Hematopoietic multipotent progenitor cell treated with erythropoietin and hydrocortisone succinate and interleukin-3 and kit ligand, for 17 days (in vitro differentiated cells): ENCODE measurements at places on chromosomes 12 and 14.

GRCh38 chr12:2268471-2269286 lies 215.9 kb downstream of the CACNA1C start:
- no peak for DNase-seq

- no peak for DNase-seq
These were observed 5.3 kb downstream of the TMEM253 start for GRCh38 chr14:21106176-21106497.

DNA sequence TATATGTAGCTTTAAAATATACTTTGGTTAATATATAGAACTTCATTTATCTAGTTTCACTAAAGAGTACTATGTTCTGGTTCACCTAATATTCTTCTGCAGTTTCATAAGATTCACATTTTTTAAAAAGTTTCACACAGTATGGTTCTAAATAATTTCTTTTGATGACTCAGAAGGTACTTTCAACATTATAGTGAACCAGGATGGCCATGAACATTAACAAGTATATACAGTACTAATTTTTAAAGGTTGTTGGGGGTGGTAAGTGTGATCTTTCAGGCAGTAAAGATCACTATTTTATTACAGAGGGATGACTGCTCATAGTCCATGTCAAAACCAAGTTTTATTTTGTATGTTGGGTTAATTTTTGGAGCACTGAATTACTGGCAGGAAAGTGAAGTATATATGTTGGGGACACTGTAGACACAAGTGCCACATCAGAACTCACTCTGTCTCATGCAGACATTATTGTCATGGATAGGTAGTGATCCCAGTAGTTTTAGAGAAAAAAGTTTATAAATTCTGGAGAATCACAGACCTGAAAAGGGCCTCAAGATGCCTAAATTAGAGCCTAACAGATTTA lies 60.0 kb downstream of the DCAF5 start:
- no peak for DNase-seq

- no peak for DNase-seq
These were observed 11.4 kb downstream of the CAND1 start for GRCh38 chr12:67280572-67280971.

DNA sequence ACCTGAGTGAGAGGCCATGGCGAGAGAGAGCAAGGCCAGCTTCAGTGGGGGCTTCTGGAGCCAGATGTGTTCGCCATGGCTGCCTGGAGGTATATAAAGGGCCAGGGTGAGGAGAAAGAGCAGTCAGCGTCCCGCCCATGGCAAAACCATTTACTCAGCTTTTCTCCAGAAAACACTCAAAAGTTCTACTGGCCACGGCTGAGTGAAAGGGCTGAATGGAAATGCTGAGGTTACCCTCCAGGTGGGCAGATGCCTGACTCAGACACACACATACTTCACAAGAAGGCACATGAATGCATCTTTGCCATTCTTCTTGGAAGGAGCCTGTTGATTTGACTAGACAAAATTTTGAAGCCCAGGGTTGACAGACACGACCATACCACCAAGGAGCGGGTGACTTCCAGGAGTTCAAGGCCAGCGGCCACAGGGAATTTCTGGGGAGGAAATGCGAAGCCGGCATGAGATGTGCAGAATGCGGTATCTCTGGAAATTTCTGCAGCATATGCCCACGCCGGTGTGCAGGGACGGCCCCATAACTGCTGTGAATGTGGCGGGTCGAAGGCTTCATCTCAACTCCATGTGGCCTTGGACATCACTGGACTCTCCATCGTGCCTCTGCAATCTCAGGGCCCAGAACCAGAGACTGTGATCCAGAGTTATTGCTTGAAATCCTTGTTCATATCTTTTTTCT lies at the start of gene IL31:
Gene IL31 (minus strand): TSS at position 67 of the 691 bp plus-strand sequence. CDS start 49 bp downstream, at position 18.
- DNase-seq, result no peak

GRCh38 chr14:34029921-34030334 lies 79.1 kb upstream of the EGLN3 start:
- no peak for DNase-seq

- no peak for DNase-seq
These were observed 14.0 kb downstream of the CCER1 start for GRCh38 chr12:90940872-90941499.

DNA sequence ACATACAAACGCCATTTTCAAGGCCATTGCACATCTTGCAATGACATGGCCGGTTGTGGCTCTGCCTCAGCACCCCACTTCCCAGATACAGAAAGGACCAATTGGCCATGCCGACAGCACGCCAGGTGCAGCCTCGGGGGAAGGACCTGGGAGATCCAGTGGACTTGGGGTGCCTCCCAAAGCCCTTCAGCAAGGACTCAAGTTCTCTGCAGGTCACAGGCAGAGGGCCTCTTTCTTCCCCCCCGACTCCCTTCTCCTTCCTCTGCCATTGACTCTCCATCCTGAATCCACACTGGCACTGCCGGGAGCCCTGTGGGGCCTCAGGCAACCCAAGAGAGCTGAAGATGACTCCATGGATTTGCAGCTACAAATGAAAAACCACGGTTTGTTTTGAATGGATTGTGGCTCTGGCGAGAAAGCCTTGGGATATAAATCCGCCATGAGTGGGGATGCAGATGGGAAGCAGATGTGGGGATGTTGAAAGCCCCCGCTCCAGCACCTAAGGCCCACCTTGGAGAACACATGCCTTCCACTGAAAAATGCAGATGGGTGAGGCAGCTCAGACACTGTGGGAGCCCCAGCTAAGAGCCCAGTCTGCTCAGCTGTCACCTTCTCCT lies 35.1 kb upstream of the LTBP2 start:
- no peak for DNase-seq

DNA sequence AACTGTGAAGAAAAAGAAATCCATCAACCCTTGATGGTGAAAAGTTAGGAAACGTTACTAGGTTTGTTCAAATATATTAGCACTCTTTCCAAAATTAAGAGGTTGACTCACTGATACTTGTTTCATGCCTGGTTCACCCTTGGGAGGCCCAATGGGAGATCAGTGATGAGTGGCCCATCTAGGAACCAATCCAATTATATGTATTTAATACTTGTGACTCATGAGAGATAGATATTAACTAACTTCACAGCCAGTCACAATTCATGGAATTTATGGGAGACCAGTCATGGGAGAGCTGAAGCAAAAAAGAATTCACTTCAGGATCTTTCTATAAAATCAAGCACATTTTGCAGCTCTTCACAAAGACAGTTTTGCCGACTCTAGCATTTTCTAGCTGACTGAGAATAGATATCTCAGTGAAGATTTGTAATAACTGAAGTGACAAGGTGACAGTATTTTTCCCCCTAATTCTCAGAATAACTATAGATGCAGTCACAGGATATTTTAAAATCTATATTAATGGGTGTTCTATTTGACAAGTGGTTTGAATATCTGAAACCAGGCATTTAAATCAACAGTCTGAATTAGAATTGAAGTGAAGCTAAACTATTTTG lies 230.2 kb downstream of the EPS8 start:
- no peak for DNase-seq

DNA sequence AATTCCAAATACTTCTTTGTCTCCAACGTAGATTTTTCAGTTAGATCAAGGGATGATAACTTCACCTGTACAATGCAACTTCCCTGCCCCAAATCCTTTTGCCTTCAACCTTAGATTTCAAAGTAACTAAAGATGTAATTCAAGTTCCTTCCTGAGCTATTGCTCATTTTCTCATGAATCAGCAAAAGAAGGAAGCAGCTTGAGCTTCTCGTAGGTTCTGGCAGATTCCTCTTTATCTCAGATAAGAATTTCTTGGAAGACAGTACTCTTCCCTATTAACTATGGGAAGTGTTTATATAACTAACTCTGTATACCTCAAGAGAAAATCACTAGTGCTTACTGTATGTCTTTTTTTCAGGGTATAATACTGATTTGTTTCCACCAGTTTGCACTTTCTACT lies 203.8 kb downstream of the RASSF9 start:
- no peak for DNase-seq

GRCh38 chr12:74241341-74241740 lies 296.3 kb upstream of the ATXN7L3B start:
- DNase-seq, result no peak

DNA sequence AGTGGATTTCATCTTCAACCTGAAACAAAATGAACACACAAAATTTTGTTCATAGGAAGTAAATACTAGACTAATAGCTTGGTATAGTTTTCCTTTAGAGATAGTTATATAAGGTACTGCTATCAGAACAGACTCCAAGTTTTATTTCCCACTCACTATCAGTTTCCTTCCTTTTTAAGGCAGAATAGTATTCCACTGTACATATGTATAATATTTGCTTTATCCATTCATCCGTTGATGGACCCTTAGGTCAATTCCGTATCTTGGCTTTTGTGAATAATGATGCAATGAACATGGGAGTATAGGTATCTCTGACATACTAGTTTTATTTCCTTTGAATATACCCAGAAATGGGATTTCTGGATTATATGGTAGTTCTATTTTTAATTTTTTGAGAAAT lies 3.7 kb downstream of the CCNB1IP1 start:
- no peak for DNase-seq

DNA sequence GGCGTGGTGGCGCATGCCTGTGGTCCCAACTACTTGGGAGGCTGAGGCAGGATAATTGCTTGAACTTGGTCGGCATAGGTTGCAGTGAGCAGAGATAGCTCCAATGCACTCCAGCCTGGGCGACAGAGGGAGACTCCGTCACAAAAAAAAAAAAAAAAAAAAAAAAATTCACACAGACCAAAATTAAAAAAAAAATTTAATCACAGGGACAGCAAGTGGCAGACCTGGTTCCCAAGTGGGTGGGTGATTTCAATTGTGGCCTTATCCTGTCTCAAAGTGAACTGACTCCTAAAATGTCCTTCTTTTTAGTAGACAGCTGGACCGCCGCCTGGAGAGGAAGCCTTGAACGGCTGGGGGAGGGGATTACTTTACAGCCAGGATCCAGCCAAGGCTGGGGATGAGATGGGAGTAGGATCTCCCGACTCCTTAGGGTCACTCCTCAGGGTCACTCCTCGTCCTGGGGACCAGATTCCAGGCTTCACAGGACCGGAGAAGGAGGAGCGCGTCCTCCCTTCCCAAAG lies 1.5 kb upstream of the KCNH3 start:
- no peak for DNase-seq

DNA sequence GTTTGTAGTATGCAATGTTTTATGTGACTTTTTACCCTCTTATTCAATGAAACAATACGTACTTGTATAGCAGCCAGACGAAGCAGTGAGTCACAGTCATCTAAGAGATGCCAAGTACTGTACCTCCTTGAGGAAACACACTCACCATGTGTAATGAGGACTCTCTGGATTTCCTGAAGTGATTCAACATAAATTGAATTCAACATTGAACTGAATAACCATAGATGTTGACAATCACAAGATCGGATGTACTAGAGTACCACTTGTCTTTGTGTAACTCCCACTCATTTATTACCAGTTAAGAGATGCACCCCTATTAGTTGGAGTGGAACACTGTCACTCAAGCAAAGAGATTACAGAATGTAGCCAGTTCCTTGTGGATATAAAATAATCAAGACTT lies 175.2 kb upstream of the HMGA2 start:
- no peak for DNase-seq

GRCh38 chr14:97603201-97603600 lies 806.0 kb downstream of the VRK1 start:
- DNase-seq, result no peak

GRCh38 chr12:12081836-12082497 lies 11.2 kb downstream of the BCL2L14 start:
- no peak for DNase-seq

GRCh38 chr14:33120341-33120740 lies 181.7 kb downstream of the NPAS3 start:
- DNase-seq, result no peak

DNA sequence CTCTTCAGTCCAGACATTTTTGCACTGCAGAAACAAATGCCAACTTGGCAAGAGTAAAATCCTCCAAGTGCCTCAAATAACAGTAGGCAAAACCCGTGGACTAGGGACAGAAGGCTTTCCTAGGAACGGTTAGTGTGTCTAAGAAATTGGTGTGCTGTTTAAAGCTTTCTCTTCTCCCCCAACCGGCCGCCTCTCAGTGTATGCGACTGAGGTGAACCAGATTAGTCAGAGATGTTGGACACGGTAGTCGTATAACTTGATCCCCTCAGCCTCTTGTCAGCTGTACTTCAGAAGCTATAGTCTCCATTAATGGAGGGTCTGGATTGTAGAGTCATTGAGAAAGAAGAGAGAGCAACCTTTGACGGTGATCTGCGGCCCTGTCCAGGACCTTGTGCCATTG lies 21.7 kb downstream of the PPFIBP1 start:
- no peak for DNase-seq

GRCh38 chr12:1357711-1358110 lies 236.7 kb downstream of the FBXL14 start:
- no peak for DNase-seq

- no peak for DNase-seq
These were observed 101.1 kb downstream of the DAD1 start for GRCh38 chr14:22487941-22488340.

DNA sequence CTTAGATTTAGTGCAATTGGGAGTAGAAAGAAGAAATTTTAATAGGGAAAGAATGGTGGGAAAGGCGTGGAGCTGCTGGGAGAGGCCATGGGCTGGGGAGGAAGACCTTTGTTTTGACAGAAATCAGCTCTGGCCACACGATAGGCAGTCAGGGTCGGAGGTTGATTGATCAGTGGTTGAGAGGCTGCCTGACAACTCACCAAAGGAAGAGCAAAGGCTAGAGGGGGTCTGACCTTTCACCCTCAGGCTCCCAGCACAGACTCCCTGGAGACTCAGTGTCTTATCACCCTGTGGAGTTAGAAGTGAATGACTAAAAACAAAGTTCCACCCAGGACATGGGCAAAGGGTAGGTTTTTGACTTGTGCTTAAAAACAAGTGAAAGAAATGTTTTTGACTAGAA lies 18.0 kb upstream of the NKX2-8 start:
- DNase-seq, result no peak

DNA sequence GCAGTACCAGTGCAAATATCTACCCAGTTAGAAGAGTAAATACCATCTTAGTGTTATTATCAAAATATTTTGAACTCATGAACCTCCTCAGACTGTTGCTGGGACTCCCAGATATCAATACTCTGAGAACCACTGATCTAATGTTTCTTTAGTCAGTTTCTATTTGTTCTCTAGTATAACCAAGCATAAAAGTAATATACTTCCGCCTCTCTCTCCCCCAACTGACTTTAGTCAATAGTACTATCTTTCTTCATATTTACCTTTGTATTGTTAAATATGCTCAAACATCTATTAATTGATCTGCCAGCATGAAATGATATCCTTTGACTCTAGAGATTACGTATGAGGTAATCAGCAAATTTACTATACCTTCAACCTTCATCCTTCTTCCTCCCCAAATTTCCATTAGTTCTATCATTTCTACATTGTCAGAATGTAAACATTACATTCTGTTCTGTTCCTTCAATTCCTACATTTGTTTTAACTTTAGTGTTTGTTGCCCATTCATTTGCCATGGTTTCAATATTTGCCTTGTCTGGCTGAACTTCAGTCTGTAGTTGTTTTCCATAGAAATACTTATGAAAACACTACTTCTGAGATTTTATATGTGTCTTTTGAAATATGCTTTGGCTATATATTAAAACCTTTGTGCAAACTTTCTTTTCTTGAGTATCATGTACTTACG lies 192.5 kb upstream of the PDE3A start:
- DNase-seq, result no peak
